NCI-H2081 treated with DMSO at 0.1 percent for 48 hours (cell line): ENCODE measurements at places on chromosomes 2 and 18.
A peak's percentile ranks its signal among the peaks of the same experiment; 100 is the strongest.

DNA sequence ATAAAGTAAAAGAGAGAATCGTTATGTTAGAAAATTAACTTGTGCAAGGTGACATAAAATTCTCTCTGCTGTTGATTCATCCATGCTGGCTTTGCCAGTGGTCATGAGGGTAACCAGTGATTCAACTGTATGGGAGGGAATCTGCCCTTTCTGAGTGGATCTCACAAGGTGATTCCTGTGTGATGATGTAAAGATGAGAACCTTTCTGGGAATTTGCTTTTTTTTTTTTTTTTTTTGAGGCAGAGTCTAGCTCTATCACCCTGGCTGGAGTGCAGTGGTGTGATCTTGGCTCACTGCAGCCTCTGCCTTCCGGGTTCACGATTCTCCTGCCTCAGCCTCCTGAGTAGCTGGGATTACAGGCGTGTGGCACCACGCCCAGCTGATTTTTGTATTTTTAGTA lies 23.3 kb downstream of the RAB31 start:
- no peak for DNase-seq

DNA sequence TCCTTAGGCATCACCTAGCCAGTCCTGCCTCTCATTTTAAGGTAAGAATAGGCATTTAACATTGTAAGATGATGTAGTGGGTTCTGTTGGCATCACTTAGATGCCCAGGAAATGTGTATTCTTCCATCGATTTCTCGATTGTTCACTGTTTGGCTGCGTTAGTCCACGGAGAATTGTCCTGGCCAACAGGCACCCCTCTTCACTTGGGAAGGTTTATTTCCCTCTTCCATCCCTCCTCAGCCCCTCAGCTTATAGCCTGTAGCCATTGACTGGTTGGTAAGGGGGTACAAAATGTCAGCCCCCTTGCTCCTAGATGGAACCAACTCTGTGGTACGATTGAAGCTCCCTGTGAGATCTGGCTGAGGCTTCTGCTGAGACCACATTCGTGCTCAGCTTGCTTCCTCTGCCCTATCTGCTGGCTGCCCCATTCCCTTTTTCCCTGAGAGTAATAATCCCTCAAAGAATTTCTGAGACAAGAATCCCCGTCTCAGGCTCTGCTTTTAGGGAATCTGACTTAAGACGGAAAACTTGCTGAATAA lies 43.4 kb downstream of the PLEKHA3 start:
- DNase-seq: no peak

- no peak for DNase-seq
These were observed 142.1 kb downstream of the ASXL3 start for GRCh38 chr18:33720133-33720532.

DNA sequence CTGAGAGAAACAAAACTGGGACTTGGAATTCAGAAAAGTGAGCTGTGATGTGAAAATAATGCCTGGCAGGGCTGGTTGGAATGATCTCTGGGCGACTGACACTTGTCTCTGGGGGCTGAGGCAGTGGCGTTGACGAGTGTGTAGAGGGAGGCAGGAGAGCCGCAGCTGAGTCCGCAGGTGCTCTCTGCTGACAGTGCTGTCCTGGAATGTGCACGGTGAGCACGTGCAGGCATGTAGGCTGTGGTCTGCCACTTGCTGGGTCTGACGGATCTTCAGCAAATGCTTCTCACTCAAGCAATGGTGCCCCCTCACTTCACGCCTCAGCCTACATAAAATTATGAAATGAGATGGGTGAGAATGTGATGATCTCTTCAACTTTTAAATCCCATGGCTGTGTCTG lies 38.5 kb upstream of the ATP9B start:
- DNase-seq: no peak

DNA sequence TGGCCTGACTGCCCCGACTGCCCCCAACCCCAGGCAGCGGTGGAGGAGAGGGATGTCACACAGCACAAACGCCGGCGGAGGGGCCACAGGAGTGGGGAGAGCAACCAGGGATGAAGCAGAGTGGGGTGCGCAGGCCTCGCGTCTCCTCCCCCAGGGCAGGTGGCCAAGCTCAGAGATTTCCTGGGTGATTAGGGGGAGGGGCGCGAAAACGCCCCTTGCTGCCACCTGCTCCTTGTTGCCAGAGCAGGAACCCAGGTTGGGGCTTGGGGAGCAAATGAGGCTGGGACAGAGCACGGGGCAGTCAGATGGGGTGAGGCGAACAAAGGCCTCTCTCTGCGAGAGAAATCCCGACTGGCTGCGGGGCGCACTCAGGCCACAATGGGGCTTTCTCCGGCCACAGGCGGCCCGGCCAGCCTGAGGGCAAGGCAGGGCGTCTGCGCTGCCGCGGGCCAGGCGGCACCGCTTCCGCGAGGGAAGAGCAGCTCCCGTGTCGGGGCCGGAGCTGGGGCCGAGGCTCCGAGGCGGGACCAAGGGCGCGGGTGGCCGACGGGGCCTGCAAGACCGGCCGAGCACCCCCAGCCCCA lies 11.5 kb downstream of the TEX44 start:
- peak; percentile 10 for DNase-seq

DNA sequence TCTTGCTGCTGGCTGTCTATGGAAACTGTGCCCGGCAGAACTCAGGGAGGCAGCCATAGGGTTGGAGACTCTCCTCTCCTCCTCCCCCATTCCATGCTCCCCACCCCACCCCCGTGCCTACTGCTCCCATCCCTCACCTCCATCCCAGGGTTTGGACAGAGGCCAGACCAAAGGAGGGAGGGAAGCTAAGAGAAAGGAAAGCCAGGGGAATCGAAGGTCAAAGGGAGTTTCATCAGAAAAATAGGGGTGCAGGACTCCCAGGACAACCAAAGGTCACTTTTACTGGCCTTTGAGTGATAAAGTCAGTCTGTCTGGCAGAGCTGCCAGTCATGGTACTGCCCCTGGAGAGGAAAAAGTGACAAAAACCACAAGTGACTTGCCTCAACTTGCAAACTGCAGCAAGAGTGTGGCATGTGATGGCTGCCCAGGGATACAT lies 187.3 kb upstream of the CTAGE1 start:
- DNase-seq: no peak

GRCh38 chr2:200705305-200706041 lies 106.2 kb upstream of the BZW1 start:
- DNase-seq: no peak

DNA sequence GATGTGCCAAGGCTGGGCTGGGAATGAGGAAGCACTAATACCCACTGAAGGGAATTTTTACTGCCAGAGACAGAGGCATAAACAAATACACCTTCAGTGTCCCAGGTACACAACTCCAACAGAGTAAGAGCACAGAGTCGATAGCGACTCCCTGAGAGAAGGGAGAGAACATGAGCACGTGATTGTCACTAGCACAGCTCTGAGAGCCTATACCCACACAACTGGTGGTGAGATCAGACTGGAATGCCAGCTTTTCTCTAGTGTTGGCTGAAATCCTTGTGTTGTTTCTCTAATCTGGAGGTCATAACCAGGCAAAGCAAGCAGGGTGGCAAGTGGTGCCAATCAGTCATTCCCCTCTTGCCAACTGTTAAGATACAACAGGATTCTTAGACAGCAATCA lies 377.2 kb downstream of the CNTNAP5 start:
- no peak for DNase-seq

DNA sequence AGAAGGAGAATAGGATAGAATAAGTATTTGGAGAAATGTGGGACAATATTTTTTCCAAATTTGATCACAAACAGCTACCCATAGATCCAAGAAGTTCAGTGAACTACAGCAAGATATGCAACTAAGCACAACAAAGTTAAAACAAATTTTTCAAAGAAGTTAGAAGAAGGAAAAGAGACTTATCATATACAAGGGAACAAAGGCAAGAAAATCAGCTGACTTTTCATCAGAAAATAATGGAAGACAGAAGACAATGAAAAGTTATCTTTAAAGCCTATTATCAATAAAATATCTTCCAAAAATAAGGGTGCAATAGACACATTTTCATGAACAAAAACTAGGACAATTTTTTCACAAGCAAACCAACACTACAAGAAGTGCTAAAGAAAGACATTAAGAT lies 202.8 kb upstream of the FN1 start:
- DNase-seq: no peak

DNA sequence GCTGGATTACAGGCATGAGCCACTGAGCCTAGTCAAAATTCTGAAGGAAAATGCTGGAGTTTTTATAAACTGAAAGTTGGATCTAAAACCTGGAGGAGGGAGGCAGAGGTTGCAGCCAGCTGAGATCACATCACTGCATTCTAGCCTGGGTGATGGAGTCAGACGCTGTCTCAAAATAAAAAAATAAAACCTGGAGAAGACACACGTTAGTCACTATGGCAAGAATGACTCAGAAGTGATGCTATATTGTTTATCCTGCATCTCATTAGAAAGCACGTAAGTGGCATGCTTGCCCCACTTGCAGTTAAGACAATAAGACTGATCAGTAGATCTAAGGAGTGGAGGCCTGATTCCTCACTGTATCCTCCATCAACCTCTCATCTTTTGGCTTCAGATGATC lies 106.6 kb upstream of the STON1 start:
- no peak for DNase-seq

DNA sequence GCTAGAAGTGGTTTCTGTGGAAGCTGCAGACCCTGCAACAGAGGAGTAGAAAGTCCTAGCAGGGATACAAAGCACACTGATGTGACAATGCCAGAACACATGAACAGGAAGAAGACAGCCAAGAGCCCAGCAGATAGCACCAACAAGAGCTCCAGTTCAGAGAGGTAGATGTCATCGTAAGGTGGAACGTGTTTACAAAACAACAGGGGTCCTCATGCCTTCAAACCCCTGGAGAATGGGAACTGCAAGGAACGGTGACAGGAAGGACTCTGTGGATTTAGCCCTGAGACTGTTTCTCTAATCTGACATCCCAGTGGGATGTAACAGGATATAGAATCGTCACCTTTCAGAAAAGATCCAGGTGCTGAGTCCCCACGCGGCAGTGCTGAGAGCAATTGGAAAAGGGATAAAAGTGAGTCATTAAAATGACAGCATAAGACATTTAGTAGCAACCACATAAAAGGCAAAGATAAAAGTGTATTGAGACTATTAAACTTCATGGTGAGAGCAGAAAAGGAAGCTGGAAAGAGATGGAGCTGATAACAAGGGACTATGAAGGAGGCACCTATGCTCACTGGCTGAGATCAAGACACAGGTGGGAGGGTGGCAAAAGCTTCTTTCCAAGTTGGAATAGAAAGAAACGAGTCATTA lies 195.2 kb downstream of the FBXO15 start:
- DNase-seq: no peak

GRCh38 chr2:177239932-177240630 lies 24.4 kb downstream of the NFE2L2 start:
- DNase-seq: no peak

DNA sequence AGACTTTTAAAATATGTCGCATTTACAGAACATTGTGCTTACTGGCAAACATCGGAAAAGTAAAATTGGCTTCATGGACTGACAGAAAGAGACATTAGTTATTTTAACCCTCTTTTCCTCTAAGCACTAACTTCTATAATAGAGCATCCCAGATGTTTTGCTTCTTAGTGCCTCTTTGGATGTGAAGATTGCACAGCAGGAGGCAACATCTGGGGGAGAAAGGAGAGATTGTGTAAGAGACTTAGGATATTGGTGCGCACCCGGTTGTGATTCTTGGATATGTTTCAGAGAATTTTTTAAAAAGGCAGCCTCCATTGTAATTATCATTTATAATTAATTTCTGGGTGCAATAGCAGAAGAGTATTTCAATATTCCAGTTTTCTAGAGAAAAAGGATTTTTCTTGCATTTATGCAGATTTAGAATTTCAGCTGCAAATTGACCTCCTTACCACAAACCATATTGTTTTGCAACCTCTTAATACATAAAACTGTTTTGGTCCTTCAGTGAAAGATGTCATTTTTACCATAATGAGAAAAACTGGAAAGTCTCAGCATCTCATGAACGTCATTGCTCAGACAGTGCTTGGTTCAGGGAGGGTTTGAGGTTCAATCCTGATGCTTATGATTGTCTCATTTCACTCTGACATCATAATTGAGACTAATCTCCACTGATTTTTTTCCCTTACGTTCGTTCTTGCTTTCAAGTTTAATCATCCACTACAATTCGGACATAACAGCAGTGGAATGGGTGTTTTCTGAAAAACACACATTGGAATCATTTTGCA lies 404.3 kb downstream of the ZNF521 start:
- DNase-seq: no peak

- no peak for DNase-seq
These were observed 110.9 kb downstream of the STK39 start for GRCh38 chr2:168136392-168136977.

DNA sequence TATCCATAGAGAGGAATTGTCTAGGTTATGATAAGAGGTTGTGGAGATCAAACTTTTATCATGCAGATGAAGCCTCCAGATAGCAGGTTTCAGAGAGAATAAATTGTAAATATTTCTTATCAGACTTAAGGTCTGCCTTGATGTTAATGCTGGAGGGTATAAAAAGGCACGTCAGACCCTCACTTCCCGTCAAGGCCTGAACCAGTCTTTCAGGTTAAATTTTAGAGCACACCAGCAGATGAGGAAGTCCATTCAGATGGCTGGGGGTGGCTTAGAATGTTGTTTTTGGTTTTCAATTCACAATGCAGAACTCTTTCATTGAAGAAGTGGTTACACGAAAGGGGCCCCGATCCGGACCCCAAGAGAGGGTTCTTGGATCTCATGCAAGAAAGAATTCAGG lies 144.4 kb upstream of the FBXO11 start:
- DNase-seq: no peak

GRCh38 chr2:129806990-129807389 lies 172.5 kb upstream of the RAB6C start:
- no peak for DNase-seq

DNA sequence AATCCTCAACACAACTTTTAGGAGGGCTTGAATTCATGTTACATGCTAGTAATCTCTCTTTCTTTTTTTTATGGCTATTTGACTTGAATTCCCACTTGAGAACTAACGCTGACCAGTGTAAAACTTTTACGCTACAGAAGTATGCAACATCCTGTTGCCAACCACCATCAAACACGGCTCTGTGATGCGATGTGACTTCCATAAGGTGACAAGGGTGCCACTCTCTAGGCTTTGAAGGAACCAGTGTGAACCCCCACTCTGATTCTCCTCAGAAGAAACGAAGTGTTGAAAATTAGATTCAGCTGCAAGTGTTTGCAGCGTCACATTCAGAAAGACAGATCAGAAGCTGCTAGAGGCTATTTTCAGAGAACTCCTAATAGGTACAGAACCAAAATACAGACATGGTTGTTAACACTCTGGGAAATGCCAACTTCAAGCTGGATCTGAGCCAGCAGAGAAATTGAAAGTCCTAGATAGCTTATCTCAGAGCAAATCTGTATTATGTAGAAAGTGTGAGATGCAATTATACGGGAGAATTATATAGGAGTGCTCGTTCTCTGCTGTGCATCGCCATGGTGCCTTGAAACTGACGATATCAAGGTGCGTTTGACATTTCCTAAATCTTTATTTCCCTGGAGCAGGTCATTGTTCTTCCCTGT lies 271.2 kb downstream of the LPIN1 start:
- DNase-seq: no peak

- no peak for DNase-seq
These were observed 3.7 kb upstream of the AFF3 start for GRCh38 chr2:100145893-100146656.

- DNase-seq: no peak
These were observed 589.2 kb upstream of the SALL3 start for GRCh38 chr18:78390348-78390951.
